Stimulated activated CD4-positive, alpha-beta T cell treated with anti-CD3 and anti-CD28 coated beads, Interleukin-12 subunit alpha, Interleukin-12 subunit beta, amount 100 ng/mL, for 48 hours (primary cell): ENCODE measurements at places on chromosomes 2 and 18.
A peak's percentile ranks its signal among the peaks of the same experiment; 100 is the strongest.

DNA sequence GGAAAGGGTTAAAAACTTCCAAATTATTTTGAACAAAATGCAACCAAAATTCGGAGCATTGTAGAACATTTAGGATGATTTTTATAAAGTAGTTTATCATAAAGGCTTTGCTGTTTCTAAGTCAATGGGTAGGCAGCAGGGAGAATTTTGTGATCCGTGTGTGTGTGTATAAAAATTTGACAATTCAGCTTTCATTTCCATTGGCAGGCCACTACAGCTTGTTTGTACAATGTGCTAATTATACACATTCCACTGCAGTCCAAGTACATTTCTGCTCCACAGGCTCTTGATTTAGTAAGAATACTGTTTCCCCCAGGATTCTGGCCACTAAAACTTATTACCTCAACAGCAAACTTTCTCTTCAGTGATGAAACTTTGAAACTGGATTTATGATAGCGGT is 71.8 kb upstream of the LTBP1 start:
- DNase-seq: no peak

DNA sequence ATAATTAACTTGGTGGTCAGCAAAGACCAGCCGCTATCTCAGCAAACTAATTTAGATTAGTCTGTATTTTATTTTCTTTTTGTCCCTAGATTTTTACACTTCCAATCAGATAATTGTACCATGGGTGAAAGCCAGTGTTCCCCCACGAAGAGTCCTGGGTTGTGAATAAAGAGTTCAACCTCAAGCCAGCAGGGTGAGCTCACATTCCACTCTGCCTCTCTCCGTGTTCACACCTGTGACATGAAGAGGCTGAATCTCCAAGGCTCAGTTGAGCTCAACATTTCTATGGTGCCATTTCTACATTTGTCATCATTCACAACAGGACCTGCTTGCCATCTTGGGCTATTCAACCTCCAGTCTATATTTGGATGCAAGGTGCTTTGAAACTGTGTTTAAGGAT is 771.5 kb downstream of the GALR1 start:
- no peak for DNase-seq

DNA sequence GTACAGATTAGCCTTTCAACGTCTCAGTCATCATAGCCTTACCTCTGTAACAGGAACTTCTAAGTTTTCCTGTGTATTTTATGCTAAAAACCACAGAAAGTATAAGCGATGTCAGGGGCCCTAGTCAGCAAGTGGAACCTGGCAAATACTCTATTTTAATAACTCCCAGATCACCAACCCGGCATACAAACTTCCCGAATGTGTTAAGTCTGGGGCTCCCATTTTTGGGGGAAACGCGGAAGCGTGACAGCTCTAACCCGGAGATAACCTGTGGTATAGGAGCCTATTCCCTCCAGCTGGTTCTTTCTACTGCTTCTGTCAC is 574 bp downstream of the NIFK start:
- no peak for DNase-seq

DNA sequence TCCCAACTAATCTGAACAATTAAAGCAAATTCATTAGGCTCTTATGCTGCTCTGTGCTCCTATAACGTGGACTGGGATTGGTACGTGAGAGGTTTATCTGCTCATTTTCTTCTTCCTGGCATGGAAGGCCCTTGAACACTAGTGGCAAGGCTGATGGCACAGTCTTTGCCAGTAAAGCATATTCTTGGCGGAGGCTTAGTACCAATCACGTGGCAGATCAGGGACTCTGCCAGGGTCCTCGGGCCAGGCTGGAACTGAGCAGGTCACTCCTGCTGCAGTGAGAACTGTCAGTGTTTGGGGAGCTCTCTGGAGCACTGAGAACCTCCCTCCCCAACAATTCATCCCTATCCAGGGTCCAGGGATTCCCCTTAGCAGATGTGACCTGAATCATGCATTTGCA is 3.7 kb upstream of the ALPK2 start:
- DNase-seq: no peak

- no peak for DNase-seq
Observed at GRCh38 chr2:152222975-152223637, 47.5 kb upstream of the STAM2 start.

DNA sequence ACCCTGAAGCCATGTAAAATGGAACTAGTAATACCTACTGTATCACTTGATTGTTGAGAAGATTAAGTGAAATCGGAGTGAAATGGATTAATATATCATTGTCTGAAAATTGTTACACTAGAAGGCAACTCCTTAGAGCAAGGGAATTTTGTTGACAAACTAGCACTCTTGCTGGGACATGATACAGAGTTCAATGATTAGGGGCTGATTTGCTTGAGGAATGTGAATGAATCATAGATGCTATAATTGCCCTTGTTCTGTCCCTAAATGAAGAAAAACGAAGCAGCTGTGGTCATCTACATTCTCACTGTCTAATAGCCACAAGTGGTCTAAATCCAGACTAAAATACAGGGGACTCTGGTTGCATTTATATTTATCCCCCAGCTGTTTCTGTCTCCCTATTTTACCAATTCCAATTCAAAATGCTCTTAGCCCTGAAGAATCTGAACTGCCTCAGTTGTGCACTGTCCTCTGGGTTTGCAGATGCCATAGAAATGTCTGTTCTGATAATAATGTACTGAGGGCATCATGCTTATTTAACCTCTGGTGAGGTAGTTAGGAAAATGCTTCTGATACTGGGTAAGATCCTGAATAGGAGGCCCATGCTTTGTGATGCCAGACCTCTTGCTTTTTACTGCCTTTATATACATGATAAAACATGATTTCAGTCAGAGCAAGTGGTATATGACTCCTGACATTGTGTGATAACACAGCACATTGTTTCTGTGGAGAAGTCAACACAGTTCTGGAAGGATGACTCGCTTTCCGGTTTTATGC is 382.1 kb downstream of the NRXN1 start:
- no peak for DNase-seq

GRCh38 chr2:239958473-239958765 is 66.7 kb downstream of the NDUFA10 start:
- DNase-seq: no peak

GRCh38 chr2:230586328-230586982 is 126.2 kb upstream of the CAB39 start:
- no peak for DNase-seq

DNA sequence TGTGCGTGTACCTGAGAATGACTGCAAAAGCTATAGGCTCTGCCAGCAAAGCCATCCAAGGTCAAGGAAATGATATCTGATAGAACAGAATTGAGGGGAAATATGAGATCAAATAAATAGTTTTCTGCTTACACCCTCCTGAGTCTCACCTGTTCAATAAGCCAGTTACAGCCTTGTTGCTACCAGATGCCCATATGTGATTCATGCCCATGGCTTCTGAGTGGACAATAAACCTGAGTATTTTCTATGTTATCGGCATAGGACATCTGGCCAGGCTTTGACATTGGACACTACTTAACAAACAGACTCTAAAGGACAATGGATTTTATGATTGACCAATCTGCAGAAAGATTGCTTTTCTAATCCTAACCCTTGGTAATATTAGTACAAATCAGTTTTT is 297.9 kb downstream of the LRATD1 start:
- DNase-seq: no peak

DNA sequence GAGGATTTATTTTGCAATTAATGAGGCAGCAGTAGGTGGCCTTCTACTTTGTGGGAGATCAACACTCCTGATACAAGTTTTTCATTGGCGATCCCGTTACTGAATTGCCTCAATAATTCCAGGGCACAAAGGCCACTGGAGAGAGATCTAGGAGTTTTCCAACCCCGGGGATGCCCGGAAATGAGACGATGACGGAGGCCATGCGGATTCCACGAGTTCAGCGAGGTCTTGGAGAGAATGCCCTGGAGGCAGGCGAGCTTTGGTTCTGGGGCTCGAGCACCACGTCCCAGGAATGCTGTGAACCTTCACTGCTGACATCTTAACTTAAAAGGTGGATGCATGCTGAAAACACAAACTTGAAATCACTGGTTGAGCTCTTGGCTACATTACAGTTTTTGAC is 74.2 kb downstream of the LDLRAD4 start:
- DNase-seq: no peak

- DNase-seq: no peak
Observed at GRCh38 chr18:25675123-25675850, 323.3 kb upstream of the ZNF521 start.

DNA sequence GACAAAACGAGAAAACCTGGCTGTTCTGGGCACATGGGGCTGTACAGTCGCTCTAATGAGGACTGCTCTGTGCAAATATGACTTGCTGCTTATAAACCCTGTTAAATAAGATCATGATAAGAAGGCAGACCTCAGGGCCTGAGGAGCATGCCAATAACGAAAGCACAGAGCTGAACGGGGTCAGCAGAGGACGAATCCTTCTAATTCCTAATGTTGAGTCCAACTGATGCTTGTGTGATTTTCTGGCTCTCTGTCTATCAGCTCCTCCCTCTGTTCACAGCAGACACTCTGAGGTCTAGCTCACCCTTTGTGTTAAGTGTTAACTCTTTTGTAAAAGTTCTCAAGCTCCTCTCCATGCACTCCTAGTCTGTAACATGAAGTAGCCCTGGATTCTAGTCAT is 167.2 kb upstream of the REV1 start:
- no peak for DNase-seq

DNA sequence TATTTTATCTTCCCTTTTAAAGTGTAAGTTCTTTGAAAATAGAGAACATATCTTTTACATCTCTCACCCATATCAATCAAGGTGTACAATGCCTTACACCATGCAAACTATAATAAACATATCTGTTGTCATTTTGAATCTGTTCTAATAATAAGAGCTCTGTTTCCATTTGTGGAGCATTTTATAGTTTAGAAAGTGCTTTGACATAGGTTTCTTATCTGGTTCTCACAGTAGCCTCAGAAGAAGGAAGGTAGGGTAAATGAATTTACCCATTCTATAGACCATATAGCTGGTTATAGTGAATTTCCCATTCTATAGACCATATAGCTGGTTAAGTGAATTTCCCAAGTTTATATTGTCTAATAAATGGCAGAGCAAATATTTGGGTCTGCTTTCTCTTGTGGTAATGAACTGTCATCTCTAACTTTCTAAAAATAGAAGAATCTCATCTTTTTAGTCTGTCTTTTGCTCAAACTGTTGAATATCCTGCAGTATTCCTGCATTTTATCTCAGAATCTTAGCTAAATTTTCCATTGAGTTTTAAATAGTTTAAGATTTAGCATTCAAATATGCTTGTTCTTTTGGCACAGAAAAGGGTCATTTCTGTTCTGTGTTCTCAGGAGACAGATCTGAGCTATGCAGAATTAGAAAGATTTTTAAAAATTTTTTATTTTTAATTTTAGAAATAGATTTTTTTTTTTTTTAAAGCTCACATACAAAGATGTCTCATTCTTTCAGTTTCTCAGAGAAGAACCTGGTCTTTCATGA is 80.7 kb upstream of the STON1 start:
- no peak for DNase-seq

DNA sequence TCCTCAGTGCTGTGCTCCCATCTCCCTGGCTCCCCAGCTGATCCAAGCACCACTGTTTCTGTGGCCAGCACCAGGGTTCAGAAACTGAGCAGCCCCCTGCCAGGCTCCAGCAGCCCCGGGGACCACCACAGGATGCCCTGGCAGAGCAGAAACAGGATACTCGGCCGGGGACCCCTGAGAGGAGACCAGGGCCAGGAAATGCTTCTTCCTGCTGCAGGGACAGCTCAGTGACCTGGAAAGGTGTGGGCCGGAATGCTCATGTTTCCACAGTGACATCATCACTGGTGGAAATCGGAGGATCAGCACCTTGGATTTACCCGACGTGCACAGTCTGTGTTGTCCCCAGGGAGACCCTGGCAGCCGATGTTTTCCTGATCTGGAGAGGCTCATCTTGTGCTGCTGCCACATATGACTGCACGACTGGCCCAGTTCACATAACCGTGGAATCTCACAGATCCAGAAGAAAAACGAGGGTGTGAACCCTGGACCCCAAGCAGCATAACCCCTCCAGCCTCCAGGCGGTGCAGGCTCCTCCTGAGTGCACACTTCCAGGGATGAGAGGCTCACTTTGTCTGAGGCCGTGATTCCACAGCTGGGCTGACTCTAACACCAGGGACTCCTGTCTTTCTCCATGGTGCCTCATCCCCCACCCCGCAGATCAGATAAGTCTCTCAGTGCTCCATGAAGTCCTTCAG is 58.0 kb downstream of the DDX1 start:
- no peak for DNase-seq

GRCh38 chr2:41963661-41964525 is 83.9 kb upstream of the PKDCC start:
- no peak for DNase-seq

GRCh38 chr2:237806334-237806733 is 7.8 kb downstream of the RBM44 start:
- no peak for DNase-seq

DNA sequence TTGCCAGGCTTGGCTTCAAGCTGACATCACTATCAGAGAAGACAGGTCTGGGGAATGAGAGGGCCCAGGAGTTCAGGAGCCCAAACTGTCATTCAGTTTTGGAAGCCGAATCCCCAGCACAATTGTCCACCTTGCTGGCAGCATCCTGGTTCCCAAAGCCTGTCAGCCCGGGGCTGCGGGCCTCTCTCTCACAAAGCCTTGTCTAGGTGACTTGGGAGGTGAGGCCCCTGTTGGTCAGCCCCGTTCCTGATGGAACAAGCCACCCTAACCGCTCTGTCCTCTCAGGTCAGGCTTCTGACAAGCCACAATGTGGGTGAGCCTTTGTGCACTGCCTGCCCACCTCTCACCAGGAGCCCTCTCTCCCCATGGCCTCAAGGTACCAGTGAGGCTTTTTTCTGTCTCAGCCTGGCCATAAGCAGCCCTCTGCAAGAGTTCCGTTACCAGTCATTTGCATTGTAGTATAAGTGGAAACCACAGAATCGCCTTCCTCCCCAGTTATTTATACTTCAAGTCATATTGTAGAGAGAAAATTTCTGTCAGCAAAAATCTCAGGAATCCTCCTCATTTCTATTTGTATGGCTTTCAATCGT is 100.6 kb downstream of the MSH2 start:
- DNase-seq: no peak

- DNase-seq: peak; percentile 10
Observed at GRCh38 chr2:230068651-230069055, at the start of gene SLC16A14. TSS of gene SLC16A14 (minus strand) at chr2:230068924. CDS start at chr2:230059352, 9,572 bp downstream.

GRCh38 chr18:33156906-33157470 is 283.5 kb downstream of the CCDC178 start:
- no peak for DNase-seq

GRCh38 chr18:7927119-7927518 is 360.0 kb downstream of the PTPRM start:
- DNase-seq: no peak

- DNase-seq: no peak
Observed at GRCh38 chr2:240559286-240559685, 871 bp upstream of the DUSP28 start.
